ENCODE measurements at places on chromosomes 6 and 20. TPM values are rescaled to one million over a fixed set of nuclear protein-coding genes. Genes with fewer than 3 reads are reported as not detected.

The CCR6 gene
- total RNA-seq = not detected

The DEFB124 gene
- not detected for total RNA-seq

The COL11A2 gene
- total RNA-seq = 0.90 TPM

The NCOA3 gene
- total RNA-seq = 42.3 TPM

The CLPSL1 gene
- not detected for total RNA-seq

The TRIM15 gene
- total RNA-seq = not detected

The PROKR2 gene
- not detected for total RNA-seq

Data from A549 treated with RU486 at 1 μM for 4 hours (cell line).